Ovary (tissue), 10 donors: ENCODE measurements at places on chromosomes 3 and 15. TPM values are rescaled to one million over a fixed set of nuclear protein-coding genes. Genes with fewer than 3 reads are reported as not detected.

DNA sequence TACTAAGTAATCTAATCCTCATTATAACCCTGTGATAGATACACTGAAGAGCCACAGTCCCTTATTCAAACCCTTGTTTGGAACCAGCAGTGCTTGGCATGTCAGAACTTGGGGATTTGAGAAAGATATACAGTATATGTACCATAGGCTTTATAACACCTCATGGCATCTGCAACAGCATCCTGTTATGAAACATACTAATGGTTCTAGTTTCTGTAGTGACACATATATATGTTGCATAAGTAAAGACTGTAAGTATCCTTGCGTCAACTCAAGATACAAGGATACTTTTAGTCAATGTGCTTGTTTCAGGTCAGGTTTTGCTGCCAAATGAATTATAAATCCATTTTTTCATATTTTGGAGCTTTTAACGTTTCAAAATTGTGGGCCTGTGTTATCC is 58.5 kb downstream of the CCNL1 start:
- no peak for DNase-seq

DNA sequence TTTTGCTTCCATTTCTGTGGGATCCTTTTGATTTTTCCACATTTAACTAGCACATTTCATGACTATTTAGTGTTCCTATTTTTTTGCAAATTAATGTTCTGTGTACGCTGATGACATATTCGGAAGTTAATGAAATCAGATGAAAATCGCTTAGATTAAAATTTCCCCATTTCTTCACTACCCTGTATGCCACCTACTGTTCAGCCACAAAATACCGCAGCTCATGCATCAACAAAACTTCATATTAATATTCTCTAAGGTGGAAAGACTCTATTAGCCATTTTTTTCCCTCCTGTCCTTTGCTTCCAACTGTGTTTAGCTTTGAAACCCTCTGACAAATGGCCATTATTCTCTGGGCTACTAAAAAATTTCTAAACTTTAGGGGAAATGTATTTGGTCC is 300.6 kb downstream of the MECOM start:
- no peak for DNase-seq

DNA sequence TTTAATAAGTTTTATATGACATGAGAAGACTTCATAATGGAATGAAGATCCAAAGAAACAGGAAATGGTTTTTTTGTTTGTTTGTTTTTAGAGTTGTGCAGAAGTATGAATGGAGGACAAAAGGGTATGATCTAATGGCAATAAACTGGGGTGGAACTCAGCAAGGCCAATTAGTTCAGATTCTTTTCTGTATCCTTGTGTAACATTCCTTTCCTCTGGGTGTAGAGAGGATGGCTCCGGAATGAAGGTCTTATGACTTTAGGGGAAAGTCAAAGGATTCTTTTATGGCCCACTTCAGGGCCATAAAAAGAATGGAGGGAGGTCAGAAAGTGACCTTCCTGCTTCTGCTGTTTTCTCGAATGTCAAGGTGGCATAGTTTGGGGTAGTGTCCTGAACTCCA is 152.6 kb downstream of the DPH6 start:
- no peak for DNase-seq

Gene SLC38A3
- 8.8 TPM for total RNA-seq

DNA sequence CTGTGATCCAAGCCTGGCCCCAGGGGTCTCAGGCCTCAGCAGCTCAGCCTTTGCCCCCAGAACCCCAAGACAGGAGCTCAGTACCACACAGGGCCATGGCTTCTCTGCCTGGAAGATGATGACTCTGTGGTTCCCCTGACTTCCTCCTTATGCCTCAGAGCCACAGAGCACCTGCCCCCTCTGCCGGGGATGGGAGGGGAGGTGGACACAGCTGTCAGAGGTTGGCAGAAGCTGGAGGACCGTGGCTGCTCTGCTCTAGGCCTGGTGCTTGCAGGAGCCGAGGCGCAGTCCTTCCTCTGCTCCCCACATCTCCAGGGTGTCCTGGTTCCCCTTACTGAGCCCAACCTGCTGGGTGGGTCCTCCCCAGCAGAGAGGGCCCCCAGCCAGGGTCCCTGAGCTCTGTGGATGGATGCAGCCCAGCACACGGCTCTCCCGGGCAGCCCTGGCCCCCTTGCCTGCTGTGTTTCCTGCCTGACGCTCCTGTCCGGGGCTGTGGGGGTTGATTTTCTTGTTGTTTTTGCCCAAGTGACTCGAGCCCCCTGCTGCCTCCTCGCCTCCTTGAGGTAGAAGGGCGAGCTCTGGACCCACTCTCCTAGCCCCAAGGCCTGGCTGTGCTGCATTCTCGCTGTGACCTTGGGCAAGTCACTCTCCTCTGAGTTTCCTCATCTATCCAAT is 36.6 kb downstream of the PSTPIP1 start:
- no peak for DNase-seq

Gene SLCO2A1
- 3.7 TPM for total RNA-seq

DNA sequence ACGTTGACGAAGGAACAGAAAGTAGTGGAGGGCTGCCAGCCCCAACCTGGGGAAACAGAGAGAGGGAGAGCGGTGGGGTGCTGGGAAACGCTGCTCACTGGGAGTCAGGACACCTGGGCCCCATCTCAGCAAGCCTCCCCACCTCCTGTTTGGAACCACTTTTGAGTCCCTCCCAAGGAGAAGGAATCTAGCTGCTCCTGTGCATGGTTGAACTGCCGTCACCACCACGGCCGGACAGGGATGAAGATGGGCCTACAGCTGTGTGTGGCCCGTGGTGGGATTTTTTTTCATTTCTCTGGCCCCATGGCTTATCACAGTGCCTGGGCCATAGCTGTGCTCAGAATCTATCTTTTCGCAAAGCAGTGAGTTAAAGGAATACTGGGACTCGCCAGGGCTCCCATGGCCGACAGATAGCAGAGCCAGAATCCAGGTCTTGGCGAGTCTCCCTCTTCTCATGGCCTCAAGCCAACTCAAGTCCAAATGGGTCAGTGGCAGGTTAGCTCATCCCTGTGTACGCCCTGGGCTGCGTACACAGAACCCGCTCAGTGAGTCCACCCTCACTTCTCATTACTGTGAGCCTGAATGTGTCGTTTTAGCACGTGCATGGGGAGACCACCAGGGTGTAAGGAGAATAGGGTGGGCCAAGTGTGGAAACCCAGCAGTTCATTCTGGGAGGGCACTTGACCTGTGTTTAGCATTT is 271.2 kb downstream of the FAM43A start:
- no peak for DNase-seq

Gene ANKRD34C
- not detected for total RNA-seq

Gene RNF111
- 32.2 TPM for total RNA-seq

GRCh38 chr15:68375191-68375631 is 56.8 kb downstream of the ITGA11 start:
- peak; percentile 4 for DNase-seq

Gene GOLGA6D
- 0.07 TPM for total RNA-seq

DNA sequence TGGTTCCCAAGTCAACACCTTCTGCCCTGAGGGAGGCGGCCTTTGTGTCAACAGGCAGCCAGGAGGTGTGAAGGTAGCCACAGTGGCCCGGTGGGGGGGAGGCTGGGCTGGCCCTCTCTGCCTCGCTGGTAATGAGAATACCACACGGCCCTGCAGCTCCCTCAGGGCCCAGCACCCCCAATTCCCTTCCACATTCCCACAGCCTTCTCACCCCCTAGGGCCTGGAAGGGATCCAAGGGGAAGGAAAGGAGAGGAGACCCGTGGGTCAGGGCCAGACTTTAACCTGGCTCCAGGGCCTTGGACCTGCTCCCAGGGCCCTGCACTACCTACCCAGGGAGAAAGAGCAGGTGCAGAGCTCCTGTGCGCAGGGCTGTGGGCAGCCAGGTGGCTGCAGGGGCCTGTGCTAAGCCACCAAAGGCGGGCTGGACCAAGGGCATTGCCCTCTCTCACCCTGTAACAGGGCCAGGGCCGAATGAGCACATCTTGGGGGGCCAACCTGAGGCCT is 8.7 kb upstream of the MESP2 start:
- no peak for DNase-seq

Gene GPR160
- 1.0 TPM for total RNA-seq

Gene TM4SF4
- total RNA-seq = 0.12 TPM

Gene CSPG4
- total RNA-seq = 4.9 TPM

Gene C3orf85
- total RNA-seq = not detected

- DNase-seq = no peak
These were observed 127.3 kb upstream of the LINGO1 start for GRCh38 chr15:77759896-77760592.

Gene NUP210
- total RNA-seq = 3.4 TPM

- no peak for DNase-seq
These were observed 55.5 kb downstream of the MYZAP start for GRCh38 chr15:57647071-57647790.

Gene SAXO2
- total RNA-seq = 4.2 TPM

DNA sequence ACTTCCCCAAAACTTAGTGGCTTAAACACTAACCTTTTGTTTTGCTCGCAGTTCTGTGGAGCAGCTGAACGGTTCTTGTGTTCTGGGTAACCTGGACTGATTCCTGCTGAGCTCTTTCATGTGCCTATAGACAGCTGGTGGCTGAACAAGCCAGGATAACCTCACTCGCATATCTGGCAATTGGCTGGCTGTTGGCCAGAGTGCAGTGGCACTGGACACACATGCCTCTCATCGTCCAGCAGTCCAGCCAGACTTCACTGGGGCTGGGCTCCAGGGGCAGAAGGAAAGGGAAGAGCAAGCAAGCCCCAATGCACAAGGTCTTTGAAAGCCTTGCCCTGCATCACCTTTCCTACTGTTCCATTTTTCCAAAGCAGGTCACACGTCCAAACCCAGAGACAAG is 53.6 kb upstream of the GATA2 start:
- DNase-seq = no peak

GRCh38 chr3:43525941-43526607 is 95.7 kb downstream of the ANO10 start:
- no peak for DNase-seq

Gene KBTBD8
- total RNA-seq = 0.66 TPM

DNA sequence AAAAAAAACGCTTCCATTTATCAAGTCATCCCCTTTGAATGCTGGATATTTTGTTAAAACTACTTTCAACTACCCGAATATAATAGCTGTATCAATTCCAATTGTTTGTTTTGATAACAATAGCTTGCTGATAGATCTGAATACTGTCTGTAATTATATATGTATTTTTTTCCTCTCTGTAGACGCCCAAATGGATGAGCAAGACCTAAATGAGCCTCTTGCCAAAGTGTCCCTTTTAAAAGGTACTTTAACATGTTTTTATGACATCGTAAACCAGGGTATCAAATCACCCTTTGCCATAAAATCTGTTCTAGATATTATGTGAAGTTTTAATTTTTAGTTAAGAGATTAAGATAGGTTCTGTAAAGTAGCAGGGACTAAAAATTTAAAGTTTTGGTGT is 111.5 kb upstream of the FLNB start:
- no peak for DNase-seq

- DNase-seq = no peak
These were observed 262.1 kb upstream of the CHRM5 start for GRCh38 chr15:33706173-33706572.

- DNase-seq = no peak
These were observed 186.6 kb upstream of the NSMCE3 start for GRCh38 chr15:29456255-29456654.

Gene HCLS1
- 12.0 TPM for total RNA-seq

DNA sequence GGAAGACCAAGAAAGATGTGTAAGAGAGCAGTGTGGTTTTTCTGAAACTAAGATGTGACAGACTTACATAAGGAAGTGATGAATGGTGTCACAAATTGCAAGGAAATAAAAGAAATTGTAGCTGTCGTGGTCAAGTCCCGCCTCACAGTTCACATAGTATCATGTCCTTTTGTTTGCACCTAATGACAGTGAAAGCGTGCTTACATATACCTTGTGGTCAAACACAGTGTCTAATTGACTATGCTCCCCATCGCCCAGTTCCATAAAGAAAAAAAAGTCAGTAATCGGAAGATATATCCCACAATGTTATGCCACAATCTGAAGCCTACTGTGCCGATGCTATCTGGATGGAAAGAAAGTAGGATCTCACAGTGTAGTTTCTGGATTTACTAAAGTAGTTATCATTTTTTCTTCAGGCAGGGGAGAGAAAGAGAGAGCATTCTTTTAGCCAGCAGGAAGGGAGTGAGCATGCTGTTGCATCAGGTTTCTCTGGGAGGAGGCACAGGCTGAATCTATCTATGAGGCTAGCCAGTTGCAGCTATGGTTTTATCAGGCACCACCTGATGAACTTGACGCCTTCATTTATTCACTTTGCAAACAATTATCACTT is 9.8 kb upstream of the PLSCR1 start:
- DNase-seq = no peak

DNA sequence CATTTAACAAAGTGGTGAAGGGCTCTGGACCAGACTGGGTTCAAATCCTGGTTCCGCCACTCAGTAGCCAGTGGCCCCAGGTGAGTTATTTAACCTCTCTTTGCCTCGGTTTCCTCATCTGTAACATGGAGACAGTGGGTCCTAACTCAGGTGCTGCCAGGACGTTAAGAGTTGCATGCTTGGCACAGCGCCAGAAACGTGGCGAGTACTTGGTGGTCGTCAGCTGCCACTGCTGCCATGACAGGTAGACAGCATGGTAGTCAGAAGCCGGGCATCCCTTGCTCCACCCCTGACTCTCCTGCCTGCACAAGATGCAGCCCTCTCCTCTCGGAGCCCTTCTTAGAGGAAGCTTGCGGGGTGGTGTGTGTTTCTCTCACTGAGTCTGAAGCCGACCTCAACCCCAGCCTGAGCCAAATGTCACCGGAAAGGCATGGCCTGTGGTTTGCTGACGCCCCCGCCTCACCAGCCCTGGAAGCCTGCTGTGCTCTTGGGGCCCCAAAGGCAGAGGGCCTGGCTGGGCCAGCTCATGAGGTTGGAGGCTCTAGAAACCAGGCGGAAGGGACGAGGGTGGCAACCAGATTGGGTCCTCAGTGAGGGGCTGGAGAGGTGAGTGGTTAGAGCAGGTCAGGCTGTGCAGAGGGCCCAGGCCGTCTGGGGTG is 160.8 kb upstream of the TLE3 start:
- DNase-seq = no peak
